ENCODE measurements at places on chromosomes 5 and 9.

GRCh38 chr5:65127161-65127901 lies 354.4 kb downstream of the ADAMTS6 start:
- peak; percentile 31 for DNase-seq

DNA sequence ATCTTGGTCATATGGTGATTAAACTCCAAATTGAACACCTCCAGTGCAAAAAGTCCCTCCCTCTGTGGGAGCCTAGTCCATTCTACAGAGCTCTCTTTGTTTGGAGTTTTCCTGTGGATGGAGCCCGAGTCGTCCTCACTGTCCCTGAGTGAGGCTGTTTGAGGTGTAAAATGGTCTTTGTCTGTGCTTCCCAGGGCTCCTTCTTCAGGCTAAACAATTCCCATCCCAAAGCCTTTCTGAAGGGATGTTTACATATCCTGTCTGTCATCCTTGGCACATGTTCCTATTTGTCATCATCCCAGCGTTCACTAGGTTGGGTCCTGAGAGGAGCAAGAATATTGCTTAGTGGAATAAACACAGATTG lies 68.9 kb downstream of the COL27A1 start:
- DNase-seq: no peak

- no peak for DNase-seq
Measured at GRCh38 chr5:40484495-40484894, 195.2 kb upstream of the PTGER4 start.

GRCh38 chr5:154366353-154366752 lies 79.4 kb upstream of the SAP30L start:
- DNase-seq: no peak

GRCh38 chr5:6349387-6349786 lies 29.0 kb downstream of the MED10 start:
- no peak for DNase-seq

DNA sequence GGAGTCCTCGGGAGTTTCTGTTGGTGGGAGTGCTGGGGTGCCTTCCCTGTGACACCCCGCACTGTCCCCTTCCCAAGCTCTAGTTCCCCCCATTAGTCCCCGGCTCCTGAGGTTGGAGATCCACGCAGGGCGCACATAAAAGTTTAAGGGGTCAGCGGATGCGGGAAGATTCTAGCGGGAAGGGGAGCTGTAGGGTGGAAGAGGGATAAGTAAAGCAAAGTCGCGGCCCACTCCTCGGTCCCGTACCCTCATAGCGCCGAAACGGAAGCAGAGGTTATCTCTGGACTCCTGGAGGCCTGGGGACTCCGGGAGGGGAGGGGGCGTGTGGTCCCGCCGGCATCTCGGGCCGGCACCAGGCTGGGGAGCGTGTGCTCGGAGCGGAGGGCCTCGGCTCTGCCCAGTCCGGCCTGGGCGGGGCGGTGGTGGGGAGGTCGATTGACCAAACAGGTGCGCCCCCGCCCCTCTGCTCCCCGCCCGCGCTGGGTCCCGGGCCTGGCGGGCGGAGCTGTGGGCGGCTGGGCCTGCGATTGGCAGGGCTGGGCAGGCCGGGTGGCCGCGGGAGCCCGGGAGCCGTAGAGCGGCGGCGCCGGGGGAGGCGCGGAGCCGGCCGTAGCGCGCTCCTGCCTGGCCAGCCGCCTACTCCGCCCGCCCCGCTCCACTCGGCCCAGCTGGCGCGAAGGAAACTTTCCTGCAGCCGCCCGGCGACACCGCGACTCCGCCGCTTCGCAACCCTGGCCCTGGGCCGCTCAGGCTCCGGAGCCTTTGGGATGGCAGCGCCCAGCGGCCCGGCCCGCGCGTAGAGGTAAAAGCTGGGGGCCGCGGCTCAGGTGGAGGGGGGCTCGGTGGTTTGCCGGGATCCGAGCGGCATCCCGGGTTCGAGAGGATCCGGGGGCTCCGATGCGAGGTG lies 52.2 kb upstream of the DAB2IP start:
- no peak for DNase-seq
